ENCODE measurements at places on chromosomes 1 and 21. TPM values are rescaled to one million over a fixed set of nuclear protein-coding genes. Genes with fewer than 3 reads are reported as not detected.

PRMT2 gene
- 284 TPM for total RNA-seq

PROX1 gene
- total RNA-seq, result under 0.01 TPM

KRTAP19-1 gene
- not detected for total RNA-seq

HAO2 gene
- total RNA-seq, result not detected

GUCA2A gene
- total RNA-seq, result not detected

MATN1 gene
- 0.23 TPM for total RNA-seq

TRIM67 gene
- total RNA-seq, result not detected

CYP4A22 gene
- not detected for total RNA-seq

FCER1G gene
- 0.23 TPM for total RNA-seq

TFAP2E gene
- not detected for total RNA-seq

KCNJ9 gene
- under 0.01 TPM for total RNA-seq

CNIH3 gene
- total RNA-seq, result 14.0 TPM

LCE3E gene
- total RNA-seq, result not detected

LCE6A gene
- total RNA-seq, result not detected

SLC44A3 gene
- total RNA-seq, result 6.1 TPM

ETV3L gene
- not detected for total RNA-seq

HSD3B2 gene
- not detected for total RNA-seq

FAM43B gene
- total RNA-seq, result 0.08 TPM

GALNT2 gene
- 67.5 TPM for total RNA-seq

Measured in smooth muscle cell of the coronary artery (primary cell).